ENCODE measurements at places on chromosomes 5 and 9.
A peak's percentile ranks its signal among the peaks of the same experiment; 100 is the strongest.

DNA sequence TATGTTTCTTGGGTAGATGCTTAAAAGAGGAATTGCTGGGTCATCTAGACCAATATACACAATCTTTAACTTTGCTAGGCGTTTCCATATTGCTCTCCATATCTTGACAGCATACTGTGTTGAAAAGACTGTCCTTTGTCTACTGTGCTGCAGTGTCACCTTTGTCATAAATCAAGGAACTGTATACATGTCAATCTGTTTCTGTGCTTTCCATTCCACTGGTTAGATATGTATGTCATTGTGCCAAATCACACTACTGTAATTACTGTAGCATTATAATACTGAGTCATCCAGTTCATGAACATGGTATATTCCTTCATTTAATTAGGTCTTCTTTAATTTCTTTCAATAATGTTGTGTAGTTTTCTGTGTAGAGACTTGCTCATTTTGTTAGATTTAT lies 149.7 kb upstream of the RASGRF2 start:
- no peak for DNase-seq

- no peak for DNase-seq
These were observed 1493.2 kb downstream of the MAT2B start for GRCh38 chr5:164998590-164998989.

- DNase-seq: no peak
These were observed 85.4 kb upstream of the PRRC1 start for GRCh38 chr5:127431977-127432585.

DNA sequence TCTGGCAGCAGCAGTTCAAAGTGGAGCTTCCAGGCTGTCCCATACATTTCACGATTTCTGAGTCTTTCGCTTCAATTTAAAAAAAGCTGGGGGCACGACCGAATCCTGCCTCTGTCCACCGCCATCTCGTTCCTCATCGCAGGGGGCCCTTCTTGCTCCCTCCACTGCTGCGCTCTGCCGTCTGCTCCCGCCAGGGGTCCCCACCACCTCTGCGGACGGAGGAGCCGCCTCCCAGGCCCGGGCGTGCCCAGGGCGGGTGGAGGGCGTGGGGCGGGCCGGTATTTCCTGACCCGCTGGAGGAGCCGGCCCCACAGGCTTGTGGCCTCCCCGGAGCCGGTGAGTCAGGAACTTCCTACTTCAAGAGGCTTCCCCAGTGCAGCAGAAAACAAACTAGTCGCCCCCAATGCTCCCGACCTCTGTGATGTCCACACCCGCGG lies 50.4 kb downstream of the USP20 start:
- peak; percentile 94 for DNase-seq

- no peak for DNase-seq
These were observed 11.3 kb upstream of the ACSL6 start for GRCh38 chr5:132022737-132023136.

- peak; percentile 56 for DNase-seq
These were observed 4.1 kb upstream of the ADRA1B start for GRCh38 chr5:159912033-159912800.

DNA sequence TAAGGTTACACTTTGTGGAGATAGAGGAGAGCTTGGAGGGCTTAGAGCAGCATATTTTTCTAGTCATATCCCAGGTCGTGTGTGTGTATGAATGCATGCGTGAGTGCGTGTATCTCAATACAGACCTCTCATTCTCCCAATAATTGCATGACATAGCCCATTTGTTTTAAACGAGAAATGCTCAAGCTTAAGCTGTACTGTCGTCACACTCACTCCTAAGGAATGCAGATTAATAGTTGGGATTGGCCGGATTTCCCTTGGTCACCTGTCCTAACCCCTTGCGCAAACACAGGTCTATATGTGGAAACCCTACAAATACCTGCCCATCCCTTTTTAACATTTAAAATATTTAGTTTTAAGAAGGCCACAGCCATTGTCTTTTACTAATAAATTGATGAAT lies 165.8 kb downstream of the SEMA5A start:
- peak; percentile 44 for DNase-seq

DNA sequence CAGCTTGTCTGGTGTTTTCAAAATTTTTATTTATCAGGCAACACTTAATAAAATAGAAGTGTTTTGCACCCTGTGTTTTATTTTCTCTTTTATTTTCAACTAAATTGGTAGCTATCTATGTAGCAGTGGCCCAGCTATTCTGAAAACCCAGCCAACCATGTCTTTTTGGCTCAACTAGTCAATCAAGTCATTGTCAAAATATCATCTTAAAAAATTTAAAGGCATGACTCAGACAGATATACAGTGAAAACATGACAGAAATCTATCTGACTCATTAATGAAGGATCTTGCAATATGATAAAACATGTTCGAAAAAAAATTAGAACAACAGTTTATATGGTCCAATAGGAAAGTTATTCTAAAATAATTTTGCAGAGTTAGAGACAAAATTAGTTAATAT lies 75.1 kb downstream of the HSD17B4 start:
- no peak for DNase-seq

DNA sequence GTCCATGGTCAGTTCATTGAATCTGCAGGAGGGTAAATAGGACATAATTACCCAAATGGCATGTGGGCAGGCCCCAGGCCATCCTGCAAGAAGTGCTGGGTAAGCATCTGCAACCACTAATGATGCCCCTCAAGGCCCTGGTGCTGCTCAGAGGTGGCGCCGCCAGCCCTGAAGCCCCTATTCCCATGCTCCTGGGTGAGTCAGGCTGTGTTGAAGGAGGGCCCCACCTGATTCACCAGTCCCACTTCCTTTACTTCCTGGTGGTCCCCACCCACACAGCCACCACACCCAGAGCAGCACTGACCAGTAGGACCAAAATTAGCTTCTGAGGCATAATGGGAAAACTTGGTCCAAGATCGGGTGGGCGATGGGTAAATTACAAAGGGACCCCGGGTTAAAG lies 120.4 kb upstream of the SPRY4 start:
- peak; percentile 93 for DNase-seq

GRCh38 chr5:137142764-137143605 lies 356.1 kb downstream of the SPOCK1 start:
- peak; percentile 79 for DNase-seq

DNA sequence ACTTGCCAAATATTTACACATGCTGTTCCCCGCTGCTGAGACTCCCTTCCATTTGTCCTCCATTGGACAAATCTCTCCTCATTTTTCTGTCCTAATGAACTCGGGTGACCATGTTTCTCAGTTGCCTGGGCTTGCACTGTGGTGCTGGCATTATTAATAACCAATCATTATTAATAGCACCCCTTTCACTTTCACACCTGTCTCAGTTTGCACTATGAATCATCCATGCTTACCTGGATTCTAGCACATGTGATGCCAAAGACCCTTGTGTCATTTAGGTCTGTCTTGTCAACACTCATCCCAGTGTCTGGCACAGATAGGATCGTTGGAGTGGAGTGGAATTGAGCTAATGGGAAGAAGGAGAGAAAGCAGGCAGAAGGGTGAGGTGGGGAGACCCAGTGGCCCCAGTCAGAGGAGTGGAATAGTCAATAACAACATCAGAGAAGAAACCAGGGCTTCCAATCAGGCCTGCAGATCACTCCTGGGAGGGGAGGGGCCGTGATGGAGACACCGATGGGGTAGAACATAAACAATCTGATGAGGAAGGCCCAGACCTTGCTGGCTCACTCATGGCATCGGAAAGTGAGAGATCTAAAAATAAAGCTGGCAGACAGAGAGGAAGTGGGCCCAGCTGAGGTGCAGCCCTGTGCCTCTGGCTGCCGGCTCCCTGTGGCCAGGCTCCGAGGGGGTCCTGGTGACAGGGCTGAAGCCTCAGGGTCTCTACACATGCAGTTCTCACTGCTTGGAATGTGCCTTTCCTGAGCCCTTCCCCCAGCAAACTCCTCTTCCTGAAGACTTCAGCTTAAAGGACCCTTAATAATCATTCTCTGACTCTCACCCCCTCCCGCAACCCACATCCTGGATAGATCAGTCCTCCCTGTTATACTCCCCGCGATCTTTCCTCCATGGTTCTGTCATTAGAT lies 33.5 kb upstream of the CRB2 start:
- peak; percentile 22 for DNase-seq

- DNase-seq: peak; percentile 86
These were observed 1452.2 kb upstream of the ACO1 start for GRCh38 chr9:30932226-30932625.

DNA sequence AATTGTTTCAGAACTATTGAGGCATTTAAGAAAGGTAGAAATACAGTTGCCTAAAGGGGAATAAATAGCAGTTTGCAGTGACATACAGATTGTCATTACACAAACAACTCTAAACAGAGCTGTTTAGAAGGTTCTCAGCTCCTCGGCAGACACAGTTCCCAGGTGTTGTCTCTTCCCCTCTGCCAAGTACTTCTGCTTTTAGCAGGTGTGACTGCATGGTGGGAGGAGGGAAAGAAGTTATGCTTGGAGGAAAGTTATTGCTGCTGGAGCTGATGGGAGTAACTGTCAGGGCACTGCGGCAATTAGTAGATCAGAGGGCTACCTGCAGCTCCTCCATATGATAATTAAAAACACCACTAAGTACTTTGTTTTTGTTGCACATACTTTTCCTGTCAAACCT lies 14.5 kb downstream of the EDIL3 start:
- DNase-seq: no peak

DNA sequence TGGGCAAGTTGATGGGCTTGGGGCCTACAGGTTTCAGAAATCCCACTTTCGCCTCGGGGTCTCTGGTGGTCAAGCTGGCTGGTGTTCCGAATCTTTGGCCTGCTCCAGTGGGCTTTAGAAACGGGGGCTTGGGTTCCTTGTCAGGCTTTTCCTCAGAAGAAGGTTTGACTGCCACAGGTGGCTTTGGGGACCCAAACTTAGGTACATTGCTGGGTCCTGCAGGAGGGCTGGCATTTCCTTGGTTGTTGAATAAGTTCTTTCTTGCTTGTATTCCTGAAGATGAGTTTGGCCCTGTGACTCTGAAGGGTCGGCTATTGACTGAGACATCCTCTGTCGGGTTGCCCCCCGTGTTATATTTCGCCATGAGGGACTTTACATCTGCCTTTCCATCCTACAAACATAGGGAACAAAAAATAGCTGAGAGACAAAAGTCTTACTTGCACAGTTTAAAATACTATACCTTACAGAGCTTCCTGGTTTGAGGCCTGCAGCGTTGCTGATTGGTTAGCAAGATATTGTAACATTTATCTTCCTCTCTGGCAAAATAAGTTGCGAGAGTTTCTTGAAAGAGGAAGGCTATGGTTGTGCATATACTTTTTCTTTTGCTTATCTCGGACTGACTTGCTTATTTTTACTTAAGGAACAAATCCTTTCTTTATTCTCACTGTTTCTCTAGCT lies 16.6 kb downstream of the FYB1 start:
- no peak for DNase-seq

DNA sequence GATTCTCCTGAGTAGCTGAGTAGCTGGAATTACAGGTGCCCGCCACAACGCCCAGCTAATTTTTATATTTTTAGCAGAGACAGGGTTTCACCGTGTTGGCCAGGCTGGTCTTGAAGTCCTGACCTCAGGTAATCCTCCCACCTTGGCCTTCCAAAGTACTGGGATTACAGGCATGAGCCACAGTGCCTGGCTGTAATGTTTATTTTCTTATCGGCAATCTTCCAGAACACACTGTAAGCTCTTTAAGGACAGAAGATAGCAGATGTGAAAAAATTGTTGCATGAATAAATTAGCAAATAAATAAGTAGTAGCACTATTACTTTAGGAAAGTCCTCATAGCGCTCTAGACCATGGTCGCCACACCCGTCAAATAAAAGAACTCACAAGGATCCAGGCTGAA lies 100.5 kb downstream of the ENC1 start:
- no peak for DNase-seq

DNA sequence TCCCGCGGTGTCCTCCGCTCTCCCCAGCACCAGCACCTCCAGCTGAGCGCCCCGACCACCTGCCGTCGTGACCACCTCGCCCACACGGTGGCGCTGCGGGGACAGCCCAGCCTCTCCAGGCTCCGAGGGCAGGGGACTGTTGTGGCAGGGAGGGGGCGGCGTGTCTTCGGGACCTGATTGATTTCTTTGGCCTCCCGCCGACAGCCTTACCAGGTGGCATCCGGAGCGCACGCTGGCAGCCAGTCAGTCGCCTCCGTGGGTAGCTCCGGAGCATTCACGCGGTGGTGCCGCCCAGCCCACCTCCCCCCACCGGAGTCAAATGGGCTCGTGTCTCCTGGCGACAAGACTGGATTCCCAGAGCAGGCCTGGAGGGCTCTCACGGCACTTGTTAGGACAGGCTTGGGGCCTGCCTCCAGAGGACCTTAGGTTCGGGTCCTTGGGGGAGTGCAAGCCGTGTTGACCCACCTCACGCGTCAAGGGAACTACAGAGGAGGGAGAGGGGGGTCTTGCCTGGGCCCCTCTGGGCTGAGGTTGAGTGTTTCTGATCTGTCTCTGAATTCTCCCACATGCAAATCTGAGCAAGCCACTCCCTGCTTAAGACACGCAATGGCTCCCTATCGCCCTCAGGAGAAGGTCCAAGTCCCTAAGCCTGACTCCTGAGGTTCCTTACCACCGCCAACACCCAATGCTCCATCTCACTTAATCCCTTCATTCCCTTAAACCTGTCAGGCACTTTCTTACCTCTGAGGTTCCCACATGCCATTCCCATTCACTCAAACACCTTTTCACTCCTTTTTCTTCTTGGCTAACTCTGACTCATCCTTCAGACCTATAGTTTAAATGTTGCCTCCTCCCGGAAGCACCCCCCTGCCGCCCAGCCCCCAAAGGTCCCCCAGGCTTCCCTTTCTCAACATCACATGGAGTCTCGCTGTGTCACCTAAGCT lies 51.2 kb upstream of the GGTA1 start:
- peak; percentile 79 for DNase-seq

DNA sequence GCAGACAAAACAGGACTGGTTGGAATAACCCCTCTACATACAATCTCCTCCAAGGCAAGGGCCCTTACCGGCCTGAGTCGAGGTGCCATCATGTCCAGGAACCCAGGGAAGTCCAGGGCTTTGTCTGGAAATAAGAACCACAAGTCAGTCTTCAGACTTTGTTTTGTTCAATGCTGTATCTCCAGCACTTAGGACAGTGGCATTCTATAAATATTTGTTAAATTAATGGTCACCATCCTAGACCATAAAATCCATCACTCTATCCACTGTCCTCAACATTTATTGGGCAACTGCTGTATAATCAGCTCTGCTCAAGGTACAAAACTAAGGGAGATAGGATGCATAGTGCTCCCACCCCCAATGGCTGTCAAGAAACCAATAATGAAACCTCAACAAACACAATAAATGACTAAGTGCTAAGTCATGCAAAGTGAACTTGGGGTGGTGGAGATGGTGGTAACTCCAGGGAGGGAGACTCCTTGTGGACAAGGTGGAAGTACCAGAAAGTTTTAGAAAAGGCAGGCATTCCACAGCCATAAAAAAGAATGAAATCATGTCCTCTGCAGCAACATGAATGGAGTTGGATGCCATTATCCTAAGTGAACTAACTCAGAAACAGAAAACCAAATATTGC lies 5.0 kb downstream of the RELL2 start:
- DNase-seq: peak; percentile 85

- DNase-seq: peak; percentile 68
These were observed 374.7 kb upstream of the WWC1 start for GRCh38 chr5:167916706-167917105.

GRCh38 chr9:72312386-72312987 lies 52.5 kb downstream of the ZFAND5 start:
- no peak for DNase-seq
